Left ventricle myocardium inferior (tissue), 1 donor: ENCODE measurements at places on chromosomes 3 and 15.

DNA sequence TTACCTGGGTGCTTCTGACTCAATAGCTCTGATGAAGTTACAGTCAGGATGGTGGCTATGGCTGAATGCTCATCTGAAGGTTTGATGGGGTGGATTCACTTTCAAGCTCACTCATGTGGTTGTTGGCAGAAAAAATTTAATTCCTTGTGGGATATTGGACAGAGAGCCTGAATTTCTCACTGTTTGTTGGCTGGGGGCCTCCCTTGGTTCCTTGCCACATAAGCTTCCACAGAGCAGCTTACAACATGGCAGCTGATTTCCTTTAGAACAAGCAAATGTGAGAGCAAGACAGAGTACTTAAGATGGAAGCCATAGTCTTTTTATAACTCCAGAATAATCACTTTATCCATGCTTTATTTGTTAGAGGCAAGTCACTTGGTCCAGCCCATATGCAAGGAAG, 150.6 kb downstream of the PPM1L start:
- no peak for DNase-seq

GRCh38 chr3:74842141-74842540, 227.7 kb upstream of the CNTN3 start:
- DNase-seq = no peak

- no peak for DNase-seq
Observed at GRCh38 chr3:144843099-144843498, 871.5 kb downstream of the DIPK2A start.

DNA sequence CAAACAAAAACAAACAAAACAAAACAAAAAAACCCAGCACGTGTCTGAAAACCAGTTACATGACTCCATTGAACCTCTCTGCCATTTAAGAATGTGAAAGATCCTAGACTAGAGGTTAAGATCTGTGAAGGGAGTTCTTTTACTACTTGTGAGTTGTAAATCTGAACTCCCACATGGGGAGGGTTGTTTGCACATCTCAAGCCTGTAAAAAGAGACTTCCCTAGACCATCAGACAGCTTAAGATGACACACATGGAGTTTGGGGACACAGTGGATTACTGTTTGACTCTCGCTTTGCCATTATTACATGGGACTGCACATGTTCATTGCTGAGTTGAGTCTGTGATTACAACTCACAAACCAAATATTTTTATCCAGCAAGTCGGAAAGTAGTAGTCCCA, 171.5 kb downstream of the SLC9A9 start:
- no peak for DNase-seq

DNA sequence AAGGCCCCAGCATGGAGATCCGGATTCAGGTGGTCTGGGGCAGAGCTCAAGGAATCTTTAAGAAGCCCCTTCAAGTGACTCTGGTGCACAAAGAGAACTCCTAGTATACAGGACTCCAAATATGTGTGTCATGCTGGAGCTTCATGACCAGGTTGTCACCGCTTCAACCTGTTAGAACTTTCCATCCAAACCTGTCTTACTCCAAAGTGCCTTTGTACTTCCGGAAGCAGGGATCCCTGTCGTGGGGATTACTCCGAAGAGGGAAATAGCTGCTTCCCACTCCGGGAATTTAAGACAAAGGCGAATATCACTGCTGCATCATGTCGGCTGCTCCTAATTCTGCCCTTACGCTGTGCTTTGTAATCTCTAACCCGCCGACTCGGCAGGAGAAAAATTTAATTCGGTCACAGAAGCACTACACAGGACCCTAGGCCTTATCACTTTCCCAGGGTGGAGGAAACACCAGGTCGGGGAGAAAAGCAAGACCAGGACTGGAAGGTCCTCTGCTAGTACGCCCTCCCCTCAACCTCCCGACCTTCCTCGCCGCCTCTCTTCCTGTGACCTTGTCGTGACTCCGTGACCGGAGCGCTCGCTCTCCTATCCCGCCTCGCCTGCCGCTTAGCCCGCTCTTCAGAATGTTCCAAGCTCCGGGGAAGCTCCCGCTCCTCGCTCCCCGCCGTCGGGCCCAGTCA, 730 bp downstream of the HIGD1A start:
- DNase-seq = peak; percentile 47

DNA sequence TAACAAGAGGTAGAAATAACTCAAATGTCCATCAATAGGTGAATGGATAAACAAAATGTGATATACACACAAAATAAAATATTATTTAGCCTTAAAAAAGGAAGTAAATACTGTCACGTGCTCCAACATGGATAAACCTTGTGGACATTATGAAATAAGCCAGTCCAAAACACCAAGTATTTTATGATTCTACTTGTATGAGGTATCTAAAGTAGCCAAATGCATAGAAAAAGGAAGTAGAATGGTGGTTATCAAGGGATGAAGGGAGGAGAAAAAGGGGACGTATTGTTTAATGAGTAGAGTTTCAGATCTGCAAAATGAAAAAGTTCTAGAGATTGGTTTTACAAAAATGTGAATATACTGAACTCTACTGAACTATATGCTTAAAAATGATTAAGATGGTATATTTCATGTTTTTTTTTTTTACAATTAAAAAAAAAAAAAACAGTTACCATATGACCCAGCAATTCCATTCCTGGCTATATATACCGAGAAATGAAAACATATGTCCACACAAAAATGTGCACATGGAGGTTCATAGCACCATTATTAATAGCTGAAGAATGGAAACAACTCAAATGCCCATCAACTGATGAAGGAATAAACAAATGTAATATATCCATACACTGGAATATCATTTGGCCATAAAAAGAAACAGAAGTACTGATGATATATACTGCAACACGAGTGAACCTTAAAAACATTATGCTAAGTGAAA, 29.1 kb upstream of the MAP6D1 start:
- no peak for DNase-seq

GRCh38 chr3:148232389-148232788, 465.3 kb upstream of the AGTR1 start:
- DNase-seq = no peak

- DNase-seq = no peak
Observed at GRCh38 chr3:62414786-62415185, 41.4 kb upstream of the FEZF2 start.
